RWPE2 (cell line): ENCODE measurements at places on chromosomes 4 and X.

- no peaks in the 10 kb centered on the region for H3K4me1 ChIP-seq
- no peak for DNase-seq
- H3K27ac ChIP-seq: no peak overlapping the region
- no peak overlapping the region for H3K4me3 ChIP-seq
Observed at GRCh38 chr4:111957116-111957515, 188.1 kb upstream of the FAM241A start.

DNA sequence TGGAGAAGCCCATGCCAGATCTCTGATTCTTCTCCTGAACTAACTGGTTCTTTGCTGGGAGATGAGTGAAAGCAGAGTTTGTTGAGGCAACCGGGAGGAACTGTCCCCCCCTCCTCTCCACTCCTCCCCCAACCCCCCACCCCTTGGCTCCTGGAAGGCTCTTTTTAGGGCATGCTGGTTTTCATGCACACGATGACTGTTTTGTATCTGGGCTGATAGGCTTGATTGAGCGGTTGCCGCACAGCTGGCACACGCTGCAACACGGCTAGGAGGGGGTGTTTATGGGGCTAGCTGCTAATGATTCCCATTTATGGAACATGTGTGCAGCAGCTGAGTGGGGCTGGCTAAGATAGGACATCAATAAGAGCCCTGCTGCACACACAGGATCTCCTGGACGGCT, 137.2 kb downstream of the SMIM20 start:
- H3K36me3 ChIP-seq: no peaks in the 10 kb centered on the region
- no peak for DNase-seq
- H3K4me1 ChIP-seq: peaks cover 11% of the 10 kb centered on the region
- H3K4me3 ChIP-seq: no peak overlapping the region
- no peak overlapping the region for H3K27ac ChIP-seq

- H3K36me3 ChIP-seq: no peaks in the 10 kb centered on the region
- H3K27ac ChIP-seq: no peak overlapping the region
- DNase-seq: no peak
- H3K27me3 ChIP-seq: no peaks in the 10 kb centered on the region
Observed at GRCh38 chr4:28886934-28887333, 1833.2 kb upstream of the PCDH7 start.

- no peak overlapping the region for H3K4me3 ChIP-seq
- DNase-seq: no peak
- H3K36me3 ChIP-seq: no peaks in the 10 kb centered on the region
- H3K27ac ChIP-seq: no peak overlapping the region
- H3K27me3 ChIP-seq: no peaks in the 10 kb centered on the region
Observed at GRCh38 chrX:33330798-33331197, 119.4 kb upstream of the DMD start.

DNA sequence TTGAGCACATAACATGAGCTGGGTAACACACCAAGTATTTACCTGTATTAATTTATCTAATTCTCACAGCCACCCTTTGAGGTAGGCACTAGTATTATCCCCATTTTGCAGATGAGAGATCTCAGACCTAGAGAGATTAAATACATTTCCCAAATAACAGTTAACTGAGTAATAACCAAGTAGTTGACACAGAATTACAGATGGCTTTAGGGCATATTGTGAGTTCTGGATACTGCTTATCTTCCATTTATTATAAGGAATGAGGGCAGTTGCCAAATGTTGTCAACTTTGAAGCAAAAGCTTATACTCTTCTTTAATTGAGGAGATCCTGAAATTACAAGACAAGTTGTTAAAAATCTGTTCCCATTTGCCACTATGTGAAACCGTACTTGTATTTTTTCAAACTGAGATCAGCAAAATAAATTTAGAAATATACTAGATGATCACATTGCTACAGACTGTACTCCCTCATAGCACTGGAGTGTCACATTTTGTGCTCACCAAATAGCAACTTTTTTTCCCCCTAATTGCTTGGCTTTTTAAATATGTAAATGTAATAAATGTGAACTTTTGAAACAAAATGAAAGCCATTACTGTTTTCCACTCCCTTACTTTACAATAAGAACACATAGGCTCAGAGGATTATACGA, 62.0 kb downstream of the ZNF827 start:
- H3K4me3 ChIP-seq: no peak overlapping the region
- peaks cover 5% of the 10 kb centered on the region; the same call in 1 of the 2 replicates for H3K36me3 ChIP-seq
- no peaks in the 10 kb centered on the region for H3K4me1 ChIP-seq
- no peak overlapping the region for H3K27ac ChIP-seq

- no peaks in the 10 kb centered on the region for H3K27me3 ChIP-seq
- no peak overlapping the region for H3K4me3 ChIP-seq
- no peak for DNase-seq
- no peak overlapping the region for H3K27ac ChIP-seq
Observed at GRCh38 chrX:71650333-71650969, 16.9 kb upstream of the LOC101059915 start.
